ENCODE measurements at places on chromosomes 12 and 14.

DNA sequence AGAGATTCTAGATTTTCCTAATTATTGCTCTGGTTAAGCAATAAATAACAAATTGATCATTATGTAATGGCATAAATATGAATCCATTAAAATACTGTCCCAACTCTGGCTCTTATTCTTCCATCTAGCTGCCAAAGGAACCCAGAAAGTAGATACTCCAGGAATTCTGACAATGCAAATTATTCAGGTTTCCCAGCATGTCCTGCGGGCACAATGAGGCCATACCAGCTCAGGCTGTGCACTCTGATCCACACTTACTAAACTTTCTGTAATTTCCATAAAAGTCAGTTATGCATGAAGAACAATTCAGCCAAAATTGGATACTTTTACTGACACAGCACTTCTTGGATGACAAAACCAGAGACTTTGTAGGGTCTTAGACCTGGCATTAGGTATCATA lies 576.3 kb downstream of the KCNH5 start:
- no peak for DNase-seq

GRCh38 chr12:78418919-78419318 lies 445.7 kb upstream of the SYT1 start:
- no peak for DNase-seq

GRCh38 chr14:64566651-64567122 lies 16.9 kb downstream of the PPP1R36 start:
- no peak for DNase-seq

- no peak for DNase-seq
Measured at GRCh38 chr12:53051058-53051880, 1.4 kb downstream of the TNS2 start.

DNA sequence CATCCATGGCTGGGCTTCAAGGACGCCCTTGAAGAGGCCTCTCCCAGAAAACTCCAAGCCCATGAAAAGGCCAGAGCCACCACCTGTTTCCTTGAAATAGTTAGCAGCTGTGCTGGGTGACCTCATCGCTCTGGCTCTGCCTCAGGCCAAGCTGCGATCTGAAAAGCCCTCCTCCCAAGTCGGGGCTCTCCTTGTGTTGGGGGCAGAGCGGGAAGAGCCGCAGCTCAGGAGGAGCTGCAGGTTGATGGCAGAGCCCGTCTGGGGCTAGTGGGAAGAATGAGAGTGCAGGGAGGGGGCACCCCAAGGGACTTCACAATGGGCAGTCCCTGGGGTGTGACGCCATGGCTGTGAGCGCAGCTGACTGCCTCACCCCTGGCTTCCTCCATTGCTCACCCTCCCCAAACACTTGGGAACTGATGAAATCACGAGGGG lies 50.0 kb upstream of the STON2 start:
- DNase-seq: no peak

GRCh38 chr14:55220230-55220629 lies 28.8 kb upstream of the DLGAP5 start:
- no peak for DNase-seq

DNA sequence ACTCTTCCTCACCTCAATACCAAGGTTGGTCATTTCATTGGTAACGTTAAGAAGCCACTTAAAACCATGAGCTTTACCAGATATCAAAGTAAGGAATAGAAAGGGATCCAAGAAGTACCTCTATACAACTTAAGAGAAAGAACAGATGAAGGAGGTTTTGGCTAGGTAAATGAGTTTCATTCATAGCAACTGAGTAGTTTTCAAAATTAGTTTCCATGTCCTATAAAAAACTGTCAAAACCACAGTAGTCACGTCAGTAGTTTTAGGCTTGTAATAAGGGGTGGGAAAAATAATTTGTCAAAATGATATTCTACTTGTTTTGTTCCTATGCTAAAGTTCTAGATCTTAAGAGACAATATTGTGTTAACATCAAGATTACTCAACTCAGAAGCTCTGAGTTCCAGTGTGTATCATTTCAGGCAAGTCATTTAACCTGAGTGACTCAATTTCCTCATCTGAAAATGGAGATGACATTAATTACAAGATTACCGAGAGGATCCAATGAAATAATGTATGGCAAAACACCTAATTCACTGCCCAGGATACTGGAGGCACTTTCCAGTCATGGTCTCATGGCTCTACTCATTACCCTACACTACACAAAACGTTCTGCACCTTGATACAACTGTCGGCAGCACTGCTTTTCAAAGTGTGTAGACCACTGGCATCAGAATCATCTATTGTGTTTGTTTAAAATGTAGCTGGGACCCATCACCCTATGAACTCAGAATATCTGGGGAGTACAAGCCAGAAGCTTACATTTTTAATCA lies 24.1 kb upstream of the SLC6A13 start:
- DNase-seq: no peak

DNA sequence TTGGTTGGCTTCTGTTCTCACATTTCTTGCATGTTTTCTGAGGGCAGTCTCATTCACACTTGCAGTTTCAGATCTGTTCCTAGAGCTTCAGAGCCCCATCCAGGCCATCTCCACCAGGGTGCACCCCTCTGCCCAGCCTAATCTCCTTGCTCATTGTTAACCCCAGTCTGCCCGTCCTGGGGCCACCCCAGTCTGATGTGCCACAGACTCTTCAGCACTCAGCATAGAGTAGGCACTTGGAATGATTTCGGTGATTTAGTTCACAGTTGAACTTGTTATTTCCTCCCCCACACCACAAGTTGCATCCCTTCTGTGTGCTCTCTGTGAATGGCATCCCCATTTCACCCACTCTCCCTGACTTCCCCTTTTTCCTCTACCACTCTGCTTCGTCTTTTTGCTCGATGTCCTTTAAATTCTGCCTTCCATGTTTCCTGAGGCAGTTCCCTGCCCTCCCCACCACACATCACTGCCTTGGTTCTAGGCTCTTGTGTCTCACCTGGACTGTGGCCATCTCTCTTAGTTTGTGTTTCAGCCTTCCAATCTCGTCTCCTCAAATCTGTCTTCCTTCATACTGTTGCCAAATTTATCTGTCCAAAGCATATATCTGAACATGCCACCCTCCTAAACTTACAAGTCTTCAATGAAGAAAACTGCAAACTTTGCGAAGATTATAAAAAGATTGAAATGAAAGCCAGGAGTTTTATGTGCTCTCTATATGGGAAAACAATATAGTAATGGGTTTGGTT lies 41.5 kb downstream of the ANO6 start:
- no peak for DNase-seq

GRCh38 chr14:102187044-102187443 lies 47.3 kb downstream of the WDR20 start:
- peak; percentile 35 for DNase-seq

GRCh38 chr12:28908646-28909045 lies 240.4 kb upstream of the FAR2 start:
- DNase-seq: no peak

Measured in ACHN (cell line).